ENCODE measurements at places on chromosomes 16 and 17. TPM values are rescaled to one million over a fixed set of nuclear protein-coding genes. Genes with fewer than 3 reads are reported as not detected.

Gene FA2H
- not detected for total RNA-seq

Gene IGSF6
- 5.1 TPM for total RNA-seq

Gene RNU2-1
- 3,168 TPM for total RNA-seq

Gene LPO
- total RNA-seq: not detected

Gene ZNF423
- total RNA-seq: not detected

Gene MT3
- not detected for total RNA-seq

Gene DBNDD1
- 0.61 TPM for total RNA-seq

Gene TMC7
- not detected for total RNA-seq

Gene KRTAP1-1
- total RNA-seq: not detected

Gene BIRC5
- 0.32 TPM for total RNA-seq

Gene KRTAP1-5
- not detected for total RNA-seq

GRCh38 chr17:37701496-37701898, 43.4 kb downstream of the HNF1B start:
- peak; percentile 17 for DNase-seq

DNA sequence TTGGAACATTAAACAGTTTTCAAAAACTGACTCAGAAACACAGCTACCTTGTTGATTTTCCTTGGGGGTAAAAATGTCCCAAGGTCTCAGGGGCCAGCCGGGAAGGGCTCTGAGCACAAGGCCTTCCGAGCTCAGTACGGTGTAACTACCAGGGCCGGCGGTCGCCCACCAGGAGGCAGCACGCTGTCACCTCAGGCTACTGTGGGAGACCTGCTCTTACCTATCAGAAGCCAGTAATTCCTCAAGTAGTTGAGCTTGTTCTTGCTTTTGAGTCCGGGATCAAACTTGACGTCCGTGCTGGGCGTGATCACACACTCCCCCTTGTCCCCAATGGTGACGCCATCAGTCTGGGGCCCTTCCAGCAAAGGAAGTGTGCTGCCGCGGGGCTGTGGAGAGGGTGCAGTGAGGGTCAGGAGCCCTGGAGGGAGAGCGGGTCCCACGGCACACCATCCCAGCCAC, 43.4 kb upstream of the ICAM2 start:
- DNase-seq: peak; percentile 60

DNA sequence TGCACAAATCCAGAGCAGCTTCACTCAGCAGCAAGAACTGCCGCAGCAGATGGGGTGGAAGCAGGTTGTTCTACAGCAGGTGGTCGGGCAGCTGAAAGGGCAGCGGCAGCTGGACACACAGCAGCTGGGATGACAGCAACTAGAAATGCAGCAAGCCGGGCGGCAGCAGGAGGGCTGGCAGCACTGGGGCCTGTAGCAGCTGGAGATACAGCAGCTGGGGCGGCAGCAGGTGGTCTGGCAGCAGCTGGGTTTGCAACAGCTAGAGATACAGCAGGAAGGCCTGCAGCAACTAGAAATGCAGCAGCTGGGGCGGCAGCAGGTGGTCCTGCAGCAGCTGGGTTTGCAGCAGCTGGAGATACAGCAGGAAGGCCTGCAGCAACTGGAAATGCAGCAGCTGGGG, 460 bp downstream of the KRTAP4-3 start:
- no peak for DNase-seq

- no peak for DNase-seq
Observed at GRCh38 chr16:1089439-1089821, 6.6 kb downstream of the C1QTNF8 start.

DNA sequence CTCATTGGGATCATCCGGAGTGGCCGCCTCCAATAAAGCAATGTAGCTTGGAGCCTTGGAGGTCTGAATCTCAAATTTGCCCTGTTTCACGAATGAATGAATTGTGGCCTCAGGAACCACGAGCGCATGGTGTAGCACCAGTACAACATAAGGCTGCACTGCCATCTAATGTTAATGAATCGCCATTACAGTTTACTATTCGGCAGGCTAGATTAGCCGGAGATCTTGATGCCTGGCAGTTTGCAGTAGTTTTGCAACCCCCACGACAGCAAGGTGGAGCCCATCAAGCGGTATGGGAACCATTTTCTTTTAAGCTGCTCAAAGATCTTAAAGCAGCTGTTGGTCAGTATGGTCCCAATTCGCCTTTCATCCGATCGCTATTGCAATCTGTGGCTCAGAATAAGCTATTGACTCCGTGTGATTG, 18.8 kb downstream of the ALOX15B start:
- peak; percentile 69 for DNase-seq

DNA sequence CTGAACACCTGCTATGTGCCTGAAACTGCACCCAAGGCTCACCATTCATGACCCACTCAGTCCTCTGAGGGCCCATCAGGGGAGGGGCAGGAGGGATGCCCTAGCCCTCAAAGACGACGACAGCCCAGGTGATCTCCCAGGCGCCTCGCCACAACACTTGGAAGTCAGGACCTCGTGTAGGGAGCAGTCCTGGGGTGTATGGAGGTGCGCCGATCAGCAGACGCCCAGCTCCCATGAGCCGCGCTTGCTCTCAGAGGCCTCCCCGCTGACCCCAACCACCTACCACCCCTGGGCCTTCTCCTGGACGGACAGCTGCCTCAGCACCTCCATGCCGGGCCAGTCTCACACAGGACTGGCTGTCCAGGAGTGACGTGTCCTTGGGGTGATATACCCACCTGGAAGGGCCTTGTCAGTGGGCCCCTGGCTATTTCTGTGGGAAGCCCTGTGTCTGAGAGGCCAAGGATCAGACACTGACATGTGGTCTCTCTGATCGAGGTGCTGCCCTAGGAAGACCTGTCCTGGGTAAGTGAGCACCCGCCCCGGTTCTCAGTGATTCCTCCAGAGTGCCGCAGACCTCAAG, 26.7 kb downstream of the KDM8 start:
- no peak for DNase-seq

DNA sequence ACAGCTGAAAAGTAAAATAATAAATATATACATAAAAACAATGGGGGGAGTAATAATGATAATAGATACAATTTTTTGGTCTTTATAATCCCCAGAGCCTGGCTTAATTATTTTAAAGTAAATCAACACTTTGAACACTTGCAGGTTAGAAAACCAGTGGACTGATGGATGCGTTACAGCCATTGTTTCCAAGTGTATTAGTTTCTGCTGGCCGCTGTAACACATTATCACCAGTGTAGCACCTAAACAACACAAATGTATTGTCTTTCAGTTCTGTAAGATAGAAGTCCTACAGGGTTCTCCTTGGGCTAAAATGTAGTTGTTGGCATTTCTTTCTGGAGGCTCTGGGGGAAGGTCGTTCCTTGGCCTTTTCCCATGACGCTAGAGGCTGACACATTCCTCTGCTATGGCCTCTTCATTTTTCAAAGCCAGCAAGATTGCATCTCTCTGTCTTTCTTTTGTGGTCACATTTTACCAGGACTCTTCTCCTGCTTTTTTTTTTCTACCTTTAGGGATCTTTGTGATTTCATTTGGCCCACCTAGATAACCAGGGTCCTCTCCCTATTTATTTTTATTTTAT, 116.8 kb downstream of the WWOX start:
- DNase-seq: no peak

DNA sequence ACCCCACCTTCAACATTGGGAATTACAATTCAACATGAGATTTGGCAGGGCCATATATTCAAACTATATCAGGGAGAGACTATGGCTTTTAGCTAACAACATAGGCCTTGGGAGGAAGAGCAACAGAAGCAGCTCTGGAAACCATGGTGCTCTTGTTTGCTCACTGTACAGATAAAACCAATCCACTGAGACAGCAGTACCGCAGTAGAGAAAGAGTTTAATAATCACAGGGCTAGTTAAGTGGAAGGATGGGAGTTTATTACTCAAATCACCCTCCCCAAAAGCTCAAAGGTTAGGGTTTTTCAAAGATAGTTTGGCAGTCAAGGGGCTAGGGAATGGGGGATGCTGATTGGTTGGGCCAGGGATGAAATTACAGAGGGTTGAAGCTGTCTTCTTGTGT, 52.7 kb upstream of the CRHR1 start:
- DNase-seq: no peak

DNA sequence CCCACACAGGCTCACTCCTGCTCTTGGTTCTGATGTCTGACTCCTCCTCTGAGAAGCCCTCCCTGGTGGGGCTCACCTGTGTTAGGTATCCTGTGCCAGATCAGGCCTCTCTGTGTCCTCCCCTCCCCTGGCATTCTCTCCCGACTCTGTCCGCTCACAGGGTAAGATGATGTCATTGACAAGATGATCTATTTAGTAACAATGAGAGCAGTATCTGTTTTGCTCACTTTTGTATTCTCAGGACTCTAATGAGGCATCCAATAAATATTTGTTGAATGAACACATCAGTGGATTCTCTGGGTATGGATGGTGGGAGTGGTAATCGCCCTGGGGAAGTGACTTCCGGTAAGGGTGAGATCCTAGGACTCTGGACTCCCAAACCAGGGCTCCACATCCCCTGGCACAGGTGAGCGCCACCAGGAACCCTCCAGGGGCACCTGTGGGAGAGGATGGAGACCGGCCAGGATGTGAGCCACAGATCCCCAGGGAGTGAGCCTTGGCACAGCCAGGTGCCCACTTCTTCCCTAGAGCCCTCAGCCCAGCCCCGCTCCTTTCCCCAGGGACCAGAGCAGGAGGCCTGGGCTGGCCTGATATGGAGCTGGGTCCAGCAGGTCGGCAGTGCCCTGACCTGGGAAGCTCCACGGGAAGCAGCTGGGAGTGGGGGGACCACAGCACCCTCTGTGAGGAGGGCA, 5.4 kb upstream of the HAP1 start:
- DNase-seq: no peak

DNA sequence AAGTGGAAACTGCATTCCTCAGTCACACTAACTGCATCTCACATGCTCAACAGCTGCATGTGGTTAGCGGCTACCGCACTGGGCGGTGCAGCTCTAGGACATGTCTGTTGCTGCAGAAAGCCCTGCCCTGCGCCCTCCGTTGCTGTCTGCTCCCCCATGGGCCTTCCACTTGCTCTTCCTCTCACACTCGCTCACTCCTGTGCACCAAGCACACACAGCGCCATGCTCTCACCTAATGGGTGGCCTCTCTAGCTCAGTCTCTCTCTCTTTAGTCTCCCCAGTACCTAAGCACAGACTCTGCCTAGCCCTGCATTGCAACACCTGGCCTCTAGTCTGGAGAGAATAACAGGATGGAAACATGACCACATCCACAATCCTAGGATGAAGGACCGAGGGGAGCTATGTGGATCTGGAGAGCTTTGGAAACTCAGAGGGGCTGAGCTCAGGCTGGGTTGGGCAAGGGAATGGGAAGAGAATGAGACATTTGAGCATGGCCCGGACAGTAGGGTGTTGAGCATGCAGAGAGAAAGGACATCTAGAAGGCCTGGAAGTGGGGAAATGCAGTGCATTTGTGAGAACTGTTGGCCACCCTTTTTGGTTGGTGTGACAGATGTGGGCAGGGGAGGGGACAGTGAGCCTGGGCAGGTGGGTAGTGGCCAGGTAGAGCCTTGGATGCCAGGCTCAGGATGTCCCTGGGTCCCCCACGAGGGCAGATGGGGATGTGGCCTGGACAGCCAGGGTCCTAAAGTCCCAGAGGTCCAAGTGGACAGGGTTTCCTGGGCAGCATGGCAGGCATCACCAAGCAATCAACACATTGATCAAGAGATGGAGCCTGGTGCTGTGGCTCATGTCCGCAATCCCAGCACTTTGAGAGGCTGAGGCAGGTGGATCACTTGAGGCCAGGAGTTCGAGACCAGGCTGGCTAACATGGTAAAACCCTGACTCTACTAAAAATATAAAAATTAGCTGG, 16.1 kb downstream of the SGCA start:
- DNase-seq: no peak

- DNase-seq: no peak
Observed at GRCh38 chr16:73020409-73020884, 27.5 kb downstream of the ZFHX3 start.

DNA sequence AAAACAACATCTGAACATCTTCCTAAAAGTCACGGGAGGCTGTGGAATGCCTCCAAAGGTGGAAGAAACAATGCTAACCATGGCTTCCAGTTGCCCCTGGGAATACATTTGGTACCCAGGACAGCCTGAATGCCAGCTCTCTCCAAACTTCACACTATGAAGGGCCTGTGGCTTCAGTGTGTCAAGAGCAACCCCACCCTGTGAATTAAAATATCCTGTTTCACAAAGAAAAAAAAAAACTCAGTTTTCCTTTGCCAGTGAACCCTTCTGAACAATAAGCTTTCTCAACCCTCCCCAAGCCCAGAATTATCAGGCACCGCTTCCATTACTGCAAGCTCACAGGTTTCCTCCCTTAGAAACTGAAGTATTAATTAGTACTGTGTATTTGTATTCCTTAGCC, 69.8 kb downstream of the SLC39A11 start:
- DNase-seq: no peak

- no peak for DNase-seq
Observed at GRCh38 chr17:72370819-72371218, 250.0 kb downstream of the SOX9 start.

GRCh38 chr16:88841521-88842307, 15.0 kb downstream of the GALNS start:
- DNase-seq: no peak
